Stimulated activated CD8-positive, alpha-beta memory T cell treated with anti-CD3 and anti-CD28 coated beads, Interleukin-4, amount 100 ng/mL, for 1 hour (primary cell): ENCODE measurements at places on chromosomes 4 and X.

- no peak for DNase-seq
Measured at GRCh38 chr4:119100655-119101054, 35.0 kb upstream of the MYOZ2 start.

DNA sequence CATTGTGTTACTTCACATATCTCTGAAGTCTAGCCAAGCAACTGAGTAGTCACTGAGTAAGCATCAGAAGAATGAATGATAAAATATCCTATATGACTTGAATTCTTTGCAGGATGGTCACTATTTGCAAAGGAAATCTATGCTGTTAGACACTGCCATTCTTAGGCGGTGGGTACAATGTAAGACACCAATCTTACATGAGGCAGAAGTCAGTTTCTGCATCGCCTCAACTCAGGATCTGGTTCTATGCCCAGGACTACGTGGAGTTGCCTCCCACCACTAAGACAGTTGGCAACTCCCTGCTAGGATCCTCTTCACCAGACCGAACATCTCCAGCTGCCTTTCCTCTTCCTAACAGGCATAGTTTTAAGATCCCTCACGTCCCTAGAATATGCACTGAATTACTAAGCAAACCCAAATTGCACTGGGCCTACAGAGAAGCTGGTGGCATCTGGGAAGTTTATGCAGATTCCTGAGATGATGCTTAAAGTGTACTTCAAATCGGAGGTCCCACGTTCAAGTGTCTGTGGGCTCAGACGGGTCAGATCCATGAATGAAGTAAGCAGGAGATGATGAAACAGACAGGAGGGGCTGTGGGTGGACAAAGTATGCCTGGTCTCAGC is 45.6 kb downstream of the SEL1L3 start:
- no peak for DNase-seq

GRCh38 chr4:144223661-144224060 is 83.1 kb upstream of the GYPA start:
- no peak for DNase-seq

GRCh38 chr4:76904646-76905190 is 6.8 kb upstream of the SOWAHB start:
- no peak for DNase-seq

- DNase-seq = no peak
Measured at GRCh38 chr4:8547912-8548730, 32.1 kb upstream of the GPR78 start.

GRCh38 chr4:54308110-54308509 is 79.0 kb downstream of the PDGFRA start:
- DNase-seq = no peak

DNA sequence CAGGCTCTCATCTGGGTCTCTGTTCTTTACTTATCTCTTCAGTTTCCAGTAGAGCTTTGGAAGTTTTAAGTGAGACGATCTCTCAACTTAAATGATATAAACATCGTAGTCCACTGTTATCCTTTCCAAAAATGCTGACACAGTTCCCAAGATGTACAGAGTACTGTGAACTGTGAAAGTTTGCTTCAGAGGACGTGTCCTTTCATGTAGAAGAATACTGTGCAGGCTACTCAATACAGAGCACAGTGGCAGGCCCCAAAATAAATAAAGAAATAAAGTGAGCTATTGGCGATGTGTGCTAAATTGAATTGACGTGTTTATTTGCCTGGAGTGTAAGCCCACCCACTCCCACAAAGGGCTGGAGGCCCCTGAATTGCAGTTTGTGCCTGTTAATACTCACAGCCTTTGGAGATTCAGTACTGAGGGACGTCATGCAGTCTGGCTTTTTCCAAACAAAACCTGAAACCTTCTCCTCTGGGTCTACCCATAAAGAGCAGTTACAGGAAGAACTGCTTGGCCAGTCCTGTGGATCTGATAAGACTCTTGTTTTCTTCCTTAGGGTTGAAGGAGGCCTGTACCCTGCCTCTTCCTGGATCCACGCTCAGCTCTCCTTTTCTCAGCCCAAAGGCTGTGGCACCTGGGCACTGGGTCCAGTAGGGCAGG is 66.1 kb downstream of the SOWAHB start:
- DNase-seq = no peak

DNA sequence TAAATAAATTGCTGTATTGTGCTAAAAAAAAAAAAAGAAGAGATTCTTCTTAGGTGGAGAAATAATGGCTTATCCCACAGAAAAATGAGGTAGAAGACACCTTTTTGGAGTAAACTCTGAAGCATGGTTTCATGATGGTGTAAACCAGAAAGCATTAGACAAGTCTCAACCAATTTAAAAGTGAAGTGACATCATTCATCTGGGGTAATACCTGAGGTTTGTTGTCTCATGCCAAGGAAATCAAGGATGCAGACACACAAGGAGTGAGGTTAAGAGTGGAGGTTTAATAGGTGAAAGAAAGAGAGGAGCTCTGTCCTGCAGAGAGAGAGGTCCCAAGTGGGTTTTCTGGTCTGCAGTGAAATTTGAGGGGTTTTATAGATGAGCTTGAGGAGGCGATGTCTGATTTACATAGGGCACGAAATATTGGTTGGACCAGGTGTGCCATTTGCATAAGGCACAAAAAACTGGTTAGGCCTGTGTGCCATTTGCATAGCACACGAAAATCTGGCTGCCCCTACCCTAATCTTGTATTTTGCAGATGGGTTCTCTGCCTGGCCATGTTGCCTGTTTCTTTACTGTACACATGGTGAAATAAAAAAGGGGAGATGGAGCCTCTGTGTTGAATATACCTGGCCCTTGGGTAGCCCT is 25.0 kb upstream of the CWH43 start:
- DNase-seq = no peak

- no peak for DNase-seq
Measured at GRCh38 chrX:10620121-10620699, at the start of gene MID1. MID1 (minus strand) TSS chrX:10620585; CDS start chrX:10567547, 53,038 bp downstream.

DNA sequence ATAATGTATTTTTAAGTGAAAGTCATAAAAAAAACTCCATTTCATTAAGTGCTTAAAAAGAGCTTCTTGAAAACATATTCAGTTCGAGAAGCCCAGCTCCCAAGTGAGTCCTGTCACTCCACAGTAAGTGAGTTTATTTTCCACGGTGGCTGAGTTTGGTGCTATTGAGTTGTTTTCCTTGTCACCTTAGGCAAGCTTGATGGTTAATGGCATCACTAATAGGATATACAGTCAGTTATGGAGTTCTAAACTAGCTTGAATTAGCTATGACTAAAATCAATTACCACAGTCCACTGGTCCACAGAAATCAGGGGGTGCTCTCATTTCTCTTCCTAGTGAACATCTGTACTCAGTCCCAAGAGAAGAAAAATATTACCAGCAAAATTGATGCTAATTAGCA is 1526.2 kb upstream of the IGFBP7 start:
- DNase-seq = no peak

DNA sequence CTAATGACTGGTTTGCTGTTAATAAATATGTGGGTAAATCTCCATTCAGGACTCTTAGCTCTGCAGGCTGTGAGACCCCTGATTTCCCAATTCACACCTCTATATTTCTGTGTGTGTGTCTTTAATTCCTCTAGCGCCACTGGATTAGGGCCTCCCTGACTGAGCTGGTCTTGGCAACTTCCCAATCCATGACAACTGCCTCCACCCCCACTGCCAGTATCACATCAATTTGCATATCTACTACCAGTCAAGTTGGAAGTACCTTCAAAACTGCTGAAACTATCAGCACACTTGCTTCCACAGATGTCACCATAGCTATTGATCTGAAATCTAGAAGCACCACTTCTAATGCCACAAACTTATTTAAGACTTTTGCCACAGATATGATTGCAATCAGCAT is 27.6 kb downstream of the OPRPN start:
- no peak for DNase-seq

DNA sequence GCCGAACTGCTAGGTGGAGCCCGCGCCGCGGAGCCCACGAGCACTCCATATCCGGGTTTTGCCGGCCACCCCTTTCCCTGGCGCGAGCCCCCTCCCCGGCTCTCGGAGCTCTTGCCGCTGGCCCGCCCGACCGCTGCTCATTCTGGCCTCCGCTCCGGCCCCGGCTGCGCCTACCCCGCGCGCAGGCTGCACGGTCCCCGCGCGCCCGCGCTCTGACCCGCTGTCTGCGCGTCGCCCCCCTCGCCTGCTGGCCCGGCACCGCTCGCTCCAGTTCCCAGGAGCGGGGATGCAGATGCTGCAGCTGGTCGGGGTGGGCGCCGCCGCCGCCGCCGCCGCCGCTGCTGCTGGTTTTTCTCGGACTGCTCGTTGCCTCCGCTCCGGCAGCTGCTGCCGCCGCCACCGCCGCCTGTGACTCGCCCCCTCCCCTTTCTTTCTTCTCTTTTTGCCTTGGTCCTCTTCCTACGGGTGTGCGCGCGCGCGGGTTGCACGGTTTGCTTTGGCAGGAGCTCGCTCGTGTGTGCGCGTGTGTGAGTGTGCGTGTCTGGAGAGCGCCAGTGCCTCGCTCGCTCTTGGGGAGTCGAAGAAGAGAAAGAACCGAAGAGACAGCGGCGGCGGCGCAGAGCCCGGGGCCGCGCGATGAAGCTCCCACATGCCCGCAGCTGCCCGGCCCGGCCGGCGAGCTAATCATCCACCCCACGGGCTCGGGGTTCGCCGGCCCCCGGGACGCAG is at the start of gene ADGRL3:
Gene ADGRL3 (plus strand): TSS at position 140 of the 729 bp plus-strand sequence.
- DNase-seq = no peak

- DNase-seq = no peak
Measured at GRCh38 chr4:160514126-160514525, 1411.2 kb downstream of the RAPGEF2 start.

GRCh38 chr4:29805916-29806480 is 914.2 kb upstream of the PCDH7 start:
- no peak for DNase-seq

- no peak for DNase-seq
Measured at GRCh38 chrX:5051831-5052491, 1176.7 kb downstream of the NLGN4X start.

- no peak for DNase-seq
Measured at GRCh38 chr4:87838205-87838604, 5.4 kb downstream of the MEPE start.

- no peak for DNase-seq
Measured at GRCh38 chr4:69360271-69360670, 80.0 kb downstream of the UGT2B28 start.

- DNase-seq = no peak
Measured at GRCh38 chr4:88275516-88275915, 8.8 kb downstream of the PPM1K start.

GRCh38 chrX:68693481-68694434 is 46.3 kb downstream of the STARD8 start:
- DNase-seq = no peak

- DNase-seq = no peak
Measured at GRCh38 chrX:122440832-122441231, 743.2 kb upstream of the GRIA3 start.

GRCh38 chr4:38868059-38868960 is 704 bp downstream of the FAM114A1 start:
- no peak for DNase-seq
